ENCODE measurements at places on chromosomes 3 and 15. TPM values are rescaled to one million over a fixed set of nuclear protein-coding genes. Genes with fewer than 3 reads are reported as not detected.

SHF gene
- 18.7 TPM for total RNA-seq

PLD1 gene
- 1.1 TPM for total RNA-seq

ETV5 gene
- total RNA-seq = 0.83 TPM

ASB7 gene
- total RNA-seq = 19.5 TPM

SPTSSB gene
- not detected for total RNA-seq

DNA sequence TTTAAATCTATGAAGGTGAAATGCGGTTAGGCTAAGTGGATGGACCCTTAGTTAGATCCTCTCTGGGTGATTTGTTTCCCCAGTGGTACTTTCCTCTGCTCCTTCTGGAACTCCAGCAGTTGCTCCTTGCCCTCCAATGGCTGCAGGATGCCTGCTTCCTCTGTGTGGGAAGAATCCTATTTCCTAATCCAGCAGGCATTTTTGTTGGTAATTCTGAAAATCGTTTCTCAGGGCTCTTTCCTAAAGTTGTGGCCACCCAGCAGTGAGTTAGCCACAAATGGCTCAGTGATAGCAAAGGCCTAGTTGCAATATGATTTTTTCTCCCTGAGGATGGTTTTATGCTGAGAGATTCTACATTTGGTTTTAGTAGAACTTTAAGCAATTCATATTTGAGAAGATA, 332.3 kb upstream of the C2CD4B start:
- H3K36me3 ChIP-seq = no peaks in the 10 kb centered on the region
- no peaks in the 10 kb centered on the region for H3K4me1 ChIP-seq
- peaks cover under 1% of the 10 kb centered on the region for H3K27me3 ChIP-seq

DNA sequence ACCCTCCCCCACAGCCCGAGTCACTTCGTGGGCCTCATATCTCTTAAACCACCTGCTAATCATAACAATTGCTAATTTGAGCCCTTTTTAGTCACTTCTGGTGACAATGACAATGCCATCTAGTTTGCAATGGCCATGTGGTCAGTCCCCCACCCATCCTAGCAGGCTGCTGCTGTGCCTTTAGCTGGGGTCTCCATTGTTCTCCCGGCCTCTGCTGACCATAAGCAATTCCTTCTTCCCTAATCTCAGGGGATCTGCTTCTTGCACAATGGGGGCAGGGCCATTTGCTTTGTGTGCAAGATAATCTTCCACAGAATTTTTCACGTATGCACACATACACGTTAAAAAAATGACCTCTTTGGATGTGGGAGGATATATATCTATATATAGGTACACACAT, 406.1 kb upstream of the ONECUT1 start:
- H3K36me3 ChIP-seq = no peaks in the 10 kb centered on the region
- no peak for DNase-seq
- peaks cover 18% of the 10 kb centered on the region for H3K27me3 ChIP-seq

DNA sequence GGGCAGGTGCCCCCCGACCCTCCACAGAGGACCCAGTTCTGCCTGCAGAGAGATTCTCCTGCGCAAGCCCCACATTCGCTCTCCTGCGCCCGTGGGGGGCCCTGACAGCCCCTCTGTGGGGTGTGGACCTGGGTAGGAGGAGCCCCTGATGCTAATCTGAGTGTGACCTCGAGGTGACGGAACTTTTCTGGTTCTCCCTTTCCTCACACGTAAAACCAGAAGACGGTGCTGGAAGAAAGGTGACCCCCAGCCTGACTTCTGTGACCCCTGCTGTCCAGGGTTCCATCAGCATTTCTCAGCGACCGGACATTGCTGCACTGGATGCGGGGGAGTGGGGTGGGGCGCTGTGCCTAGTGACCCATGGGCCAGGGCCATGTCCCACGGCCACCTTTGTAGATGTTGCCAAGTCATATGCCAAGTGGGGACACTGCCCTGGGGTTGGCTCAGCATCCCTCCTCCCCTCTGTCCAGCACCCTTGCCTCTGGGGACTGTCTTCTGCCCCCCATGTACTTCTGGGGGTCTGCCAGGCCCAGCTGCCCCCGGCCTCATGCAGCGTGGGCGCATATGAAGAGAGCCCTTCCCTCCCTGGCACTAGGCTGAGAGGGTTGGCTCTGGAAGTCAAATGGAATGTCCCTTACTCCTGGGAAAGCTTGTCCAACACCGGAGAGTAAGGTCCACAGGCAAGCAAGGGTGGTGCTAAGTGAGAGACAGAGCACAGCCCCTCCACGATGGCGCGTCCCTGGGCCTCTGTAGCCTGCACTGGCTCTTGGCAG, 129.1 kb upstream of the MEF2A start:
- H3K4me1 ChIP-seq = peaks cover 41% of the 10 kb centered on the region
- H3K4me3 ChIP-seq = no peak overlapping the region
- no peak overlapping the region for H3K27ac ChIP-seq
- no peaks in the 10 kb centered on the region for H3K27me3 ChIP-seq
- no peak for DNase-seq

DNA sequence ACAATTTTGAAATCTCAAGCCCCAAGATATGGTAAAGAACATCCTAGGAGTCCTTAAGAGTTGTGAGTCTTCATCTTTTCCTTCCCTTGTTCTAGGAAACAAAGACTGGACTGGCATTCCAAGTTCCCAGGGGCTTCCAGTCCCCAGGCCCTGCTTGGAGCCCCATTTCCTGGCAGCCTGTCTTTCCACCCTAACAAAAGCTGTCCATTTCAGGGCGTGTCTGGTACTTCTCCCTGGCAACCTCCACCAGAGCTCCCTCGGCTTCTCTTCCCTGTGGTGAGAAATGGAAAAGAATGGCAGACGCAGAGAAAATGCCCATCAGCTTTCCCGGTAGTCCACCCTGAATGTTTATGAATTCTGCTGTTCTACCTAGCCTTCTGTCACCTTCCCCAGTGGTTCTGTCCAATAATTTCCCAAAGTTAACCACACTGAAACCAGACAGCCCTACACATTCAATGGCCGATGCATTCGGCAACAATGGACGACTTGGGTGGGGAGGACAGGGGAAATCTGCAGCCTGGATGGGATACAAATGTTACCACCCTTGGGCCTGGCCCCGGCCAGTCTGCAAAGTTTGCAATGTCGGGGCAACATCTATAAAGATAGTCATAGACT, 6.8 kb downstream of the RAB6B start:
- H3K4me1 ChIP-seq = no peaks in the 10 kb centered on the region
- H3K27ac ChIP-seq = no peak overlapping the region
- H3K27me3 ChIP-seq = peaks cover 12% of the 10 kb centered on the region
- DNase-seq = no peak
- no peak overlapping the region for H3K4me3 ChIP-seq

GRCh38 chr15:52689562-52689961, 10.4 kb upstream of the ATOSA start:
- no peaks in the 10 kb centered on the region for H3K4me1 ChIP-seq
- H3K36me3 ChIP-seq = no peaks in the 10 kb centered on the region
- H3K27me3 ChIP-seq = no peaks in the 10 kb centered on the region

DNA sequence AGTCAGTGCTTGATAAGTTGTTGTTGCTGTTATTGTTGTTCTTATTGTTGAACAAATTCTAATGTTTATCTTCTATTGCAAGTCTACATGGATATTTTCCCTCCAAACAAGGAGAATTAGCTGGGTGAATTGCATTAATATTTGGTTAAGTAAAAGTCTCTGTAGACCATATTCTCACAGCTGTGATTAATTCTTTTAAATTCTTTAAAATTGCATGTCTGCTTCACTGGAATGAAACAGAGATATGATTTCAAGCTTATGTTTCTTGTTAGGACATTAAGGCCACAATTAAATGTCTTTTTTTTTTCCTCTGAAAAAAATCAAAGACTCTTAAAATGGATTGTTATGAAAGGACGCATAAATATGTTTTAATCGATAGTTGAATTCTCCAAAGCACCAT, 153.4 kb downstream of the EBLN2 start:
- H3K4me3 ChIP-seq = no peak overlapping the region
- H3K27ac ChIP-seq = no peak overlapping the region
- DNase-seq = no peak
- H3K36me3 ChIP-seq = no peaks in the 10 kb centered on the region
- peaks cover 6% of the 10 kb centered on the region for H3K27me3 ChIP-seq
- H3K4me1 ChIP-seq = no peaks in the 10 kb centered on the region

- no peak for DNase-seq
- no peak overlapping the region for H3K4me3 ChIP-seq
- H3K27me3 ChIP-seq = no peaks in the 10 kb centered on the region
- H3K27ac ChIP-seq = no peak overlapping the region
- H3K4me1 ChIP-seq = peaks cover 1% of the 10 kb centered on the region
These were observed 68.0 kb upstream of the MNS1 start for GRCh38 chr15:56532721-56533460.

DNA sequence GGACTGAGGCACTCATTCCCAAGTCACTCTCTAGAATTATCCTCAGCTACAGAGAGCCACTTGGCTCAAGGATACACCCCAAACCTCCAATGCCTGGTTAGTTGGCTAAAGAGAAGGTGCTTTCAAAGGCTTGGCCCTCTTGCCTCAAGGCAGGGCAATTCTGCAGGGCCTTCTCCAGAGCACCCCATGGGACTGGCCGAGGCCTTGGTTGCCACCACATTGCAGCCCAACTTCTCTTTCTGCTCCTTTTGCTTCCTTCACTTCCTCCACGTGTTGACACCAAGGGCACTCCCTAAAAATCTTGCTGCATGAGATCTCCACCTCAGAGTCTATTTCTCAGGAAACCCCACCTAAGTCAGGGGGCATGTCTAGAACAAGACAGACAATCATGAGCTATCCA, 36.7 kb downstream of the MEGF11 start:
- no peak overlapping the region for H3K27ac ChIP-seq
- no peaks in the 10 kb centered on the region for H3K36me3 ChIP-seq
- no peaks in the 10 kb centered on the region for H3K4me1 ChIP-seq
- no peak overlapping the region for H3K4me3 ChIP-seq

- no peak overlapping the region for H3K4me3 ChIP-seq
- no peaks in the 10 kb centered on the region for H3K27me3 ChIP-seq
- no peaks in the 10 kb centered on the region for H3K4me1 ChIP-seq
- no peak overlapping the region for H3K27ac ChIP-seq
These were observed 131.3 kb upstream of the SNRPN start for GRCh38 chr15:24823473-24823872.

- H3K27me3 ChIP-seq = no peaks in the 10 kb centered on the region
- peaks cover 3% of the 10 kb centered on the region for H3K4me1 ChIP-seq
These were observed 399.7 kb upstream of the NR2F2 start for GRCh38 chr15:95930659-95931375.

- H3K36me3 ChIP-seq = peaks cover 6% of the 10 kb centered on the region
- peak overlapping the region; percentile 99 for H3K4me3 ChIP-seq
- peaks cover 26% of the 10 kb centered on the region for H3K4me1 ChIP-seq
- peak; percentile 67 for DNase-seq
- H3K27me3 ChIP-seq = no peaks in the 10 kb centered on the region
- peak overlapping the region; percentile 98 for H3K27ac ChIP-seq
These were observed 695 bp downstream of the GMPS start for GRCh38 chr3:155870945-155871745.

DNA sequence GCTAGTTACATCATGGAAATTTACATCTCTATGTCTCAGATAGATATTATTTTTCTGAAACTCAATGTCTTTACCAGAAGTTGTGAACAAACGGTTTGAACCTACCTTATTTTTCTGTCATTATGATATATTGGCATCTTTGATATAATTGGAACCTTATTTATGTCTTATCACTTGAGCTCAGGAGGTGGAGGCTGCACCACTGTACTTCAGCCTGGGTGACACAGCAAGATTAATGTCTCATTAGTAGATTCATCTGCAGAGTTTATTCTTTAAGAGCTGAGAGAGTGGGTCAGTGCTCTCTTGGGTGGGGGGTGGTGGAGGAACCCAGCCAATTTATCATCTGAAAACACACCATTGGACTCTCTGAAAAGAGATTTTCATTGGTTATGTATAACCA, 21.4 kb downstream of the SCG3 start:
- DNase-seq = no peak
- peaks cover 12% of the 10 kb centered on the region for H3K27me3 ChIP-seq
- no peak overlapping the region for H3K4me3 ChIP-seq
- H3K36me3 ChIP-seq = no peaks in the 10 kb centered on the region

DNA sequence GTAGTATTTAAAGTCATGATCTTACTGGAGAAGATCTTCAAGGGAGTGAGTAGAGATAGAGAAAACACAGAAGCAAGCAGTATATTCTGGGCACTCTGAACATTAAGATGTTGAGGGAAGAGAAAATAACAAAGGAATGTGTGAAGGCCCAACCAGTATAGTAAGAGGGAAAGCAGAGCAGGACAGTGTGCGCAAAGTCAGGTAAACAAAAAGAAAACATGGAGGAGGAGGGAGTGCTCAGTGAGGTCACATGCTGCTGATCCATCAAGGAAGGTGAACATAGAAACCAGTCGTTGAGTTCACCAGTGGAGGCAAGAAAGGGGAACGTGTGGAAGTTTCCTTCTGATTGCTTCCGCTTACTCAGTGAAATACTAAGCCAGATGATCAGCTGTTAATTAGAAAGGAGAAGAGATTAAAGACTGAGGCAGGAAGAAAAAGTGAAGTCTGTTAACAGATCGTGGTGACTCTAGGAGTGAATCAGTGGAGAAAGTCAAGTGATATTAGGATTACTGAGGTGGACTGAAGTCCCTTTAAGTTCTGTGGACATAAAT, 47.2 kb downstream of the OPA1 start:
- H3K36me3 ChIP-seq = peaks cover 27% of the 10 kb centered on the region
- H3K4me3 ChIP-seq = no peak overlapping the region
- no peaks in the 10 kb centered on the region for H3K4me1 ChIP-seq
- no peak for DNase-seq
- H3K27ac ChIP-seq = no peak overlapping the region

DNA sequence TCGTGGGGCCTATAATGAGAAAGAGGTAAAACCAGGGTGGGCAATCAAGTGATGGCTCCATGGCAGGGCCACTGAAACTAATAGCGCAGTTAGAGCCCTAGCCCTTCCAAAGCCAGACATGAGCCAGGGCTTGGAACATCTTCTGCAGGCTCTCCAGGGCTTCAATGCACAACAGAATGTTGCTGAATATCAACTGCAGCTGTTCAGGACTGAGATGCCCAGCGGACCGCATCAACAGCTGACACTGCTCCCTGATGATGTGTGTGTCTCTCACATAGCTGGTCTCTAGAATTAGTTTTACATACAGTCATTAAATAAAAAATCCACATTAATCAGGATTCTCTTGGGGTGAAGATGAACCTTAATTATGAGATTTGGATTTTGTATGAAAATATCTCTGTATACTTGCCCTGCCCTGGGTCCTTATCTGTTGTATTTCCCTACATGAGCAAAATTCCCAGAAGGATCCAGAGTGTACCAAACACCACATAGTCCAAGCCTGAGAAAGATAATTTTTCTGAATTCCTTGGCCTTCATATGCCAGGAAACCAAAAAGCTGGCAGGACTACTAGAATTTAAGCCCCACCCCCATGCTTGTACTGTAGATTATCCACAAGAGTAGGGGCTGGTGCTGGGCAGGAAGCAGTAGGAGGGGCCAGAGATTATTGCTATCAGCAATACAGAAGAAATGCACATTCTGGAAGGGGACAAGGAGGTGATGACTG, 7.7 kb upstream of the GOLGB1 start:
- H3K4me1 ChIP-seq = no peaks in the 10 kb centered on the region
- H3K4me3 ChIP-seq = no peak overlapping the region
- H3K27ac ChIP-seq = no peak overlapping the region
- H3K27me3 ChIP-seq = no peaks in the 10 kb centered on the region
- no peaks in the 10 kb centered on the region for H3K36me3 ChIP-seq

- peak overlapping the region; percentile 39 for H3K4me3 ChIP-seq
- H3K4me1 ChIP-seq = peaks cover 84% of the 10 kb centered on the region
- no peaks in the 10 kb centered on the region for H3K27me3 ChIP-seq
- DNase-seq = peak; percentile 56
- H3K36me3 ChIP-seq = peaks cover 26% of the 10 kb centered on the region
- peak overlapping the region; percentile 98 for H3K27ac ChIP-seq
These were observed 128.3 kb upstream of the BHLHE40 start for GRCh38 chr3:4850928-4851265.

- no peak overlapping the region for H3K27ac ChIP-seq
- no peaks in the 10 kb centered on the region for H3K36me3 ChIP-seq
- no peaks in the 10 kb centered on the region for H3K27me3 ChIP-seq
These were observed 36.6 kb downstream of the EOMES start for GRCh38 chr3:27685474-27685873.

Data from activated CD4-positive, alpha-beta T cell treated with anti-CD3 and anti-CD28 coated beads for 36 hours (primary cell).